HT-29 (cell line): ENCODE measurements at places on chromosomes 4 and X.

DNA sequence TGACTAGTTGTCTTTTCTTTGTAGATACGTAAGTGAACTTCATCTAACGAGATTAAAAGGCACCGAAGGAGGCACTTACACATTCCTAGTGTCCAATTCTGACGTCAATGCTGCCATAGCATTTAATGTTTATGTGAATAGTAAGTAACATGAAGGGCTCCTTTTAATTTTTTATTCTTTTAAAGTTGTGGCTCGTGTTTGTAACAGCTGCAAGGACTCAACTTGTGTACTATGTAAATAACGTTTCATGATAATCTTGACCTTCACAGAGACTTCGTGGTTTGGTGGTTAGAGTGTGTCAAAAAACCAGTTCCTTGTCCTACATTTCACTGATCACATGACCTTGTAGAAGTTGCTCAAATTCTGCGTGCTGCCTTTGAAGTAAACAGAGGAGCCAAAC, 51.6 kb downstream of the KIT start:
- DNase-seq = no peak

DNA sequence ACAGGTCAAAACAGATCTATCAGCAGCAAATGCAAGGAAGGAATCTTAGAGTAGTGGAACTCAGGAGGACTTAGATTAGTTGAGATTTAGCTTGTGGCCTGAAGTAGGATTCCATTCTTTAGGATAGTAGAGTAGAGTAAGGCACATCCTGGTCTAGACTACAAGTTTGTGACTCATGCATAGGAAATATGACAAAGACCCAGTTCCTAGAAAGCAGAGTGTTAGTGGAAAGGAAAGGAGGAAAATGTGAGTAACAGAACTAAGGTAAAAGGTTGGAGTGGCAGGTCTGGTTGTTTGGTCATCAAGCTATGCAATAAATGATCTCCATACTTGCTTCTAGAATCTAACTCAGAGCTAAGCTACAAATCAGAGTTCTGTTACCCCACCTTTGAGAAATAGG, 595.0 kb downstream of the ACTRT1 start:
- DNase-seq = no peak

DNA sequence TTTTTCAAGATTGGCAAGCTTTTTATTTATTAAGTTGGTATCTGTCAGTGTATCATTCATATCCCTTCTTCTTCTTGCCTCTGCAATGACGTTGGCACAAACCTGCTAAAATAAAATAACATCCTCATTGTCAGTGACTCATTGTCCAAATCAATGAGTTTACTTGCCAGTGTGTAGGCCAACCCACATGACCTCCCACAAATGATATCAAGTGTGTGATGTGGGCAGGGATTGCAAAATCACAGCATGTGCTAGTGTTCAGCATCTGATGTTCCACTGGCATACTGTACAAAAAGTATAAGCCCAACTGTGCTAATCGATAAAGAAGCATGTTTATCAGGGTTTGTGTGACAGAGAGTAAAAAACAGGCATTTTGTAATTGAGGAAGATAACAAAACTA, 25.5 kb downstream of the GPAT3 start:
- peak; percentile 51 for DNase-seq

GRCh38 chr4:69038582-69038981, 57.7 kb upstream of the UGT2B7 start:
- peak; percentile 25 for DNase-seq

DNA sequence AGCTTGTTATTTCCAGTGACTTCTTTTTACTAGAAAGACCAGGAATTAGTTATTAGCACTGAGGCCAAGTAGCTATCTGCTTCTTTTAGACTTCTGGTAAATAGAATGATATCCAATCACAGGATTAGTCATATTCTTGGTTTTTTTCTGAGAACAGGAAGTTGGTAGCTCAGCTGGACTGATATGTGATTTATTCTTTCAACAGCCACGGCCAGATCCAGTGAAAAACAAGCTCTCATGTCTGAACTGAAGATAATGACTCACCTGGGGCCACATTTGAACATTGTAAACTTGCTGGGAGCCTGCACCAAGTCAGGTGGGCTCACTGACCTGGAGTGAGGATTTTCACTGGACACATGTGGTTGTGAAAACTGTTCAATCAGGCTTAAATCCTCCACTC, 48.6 kb downstream of the PDGFRA start:
- DNase-seq = no peak

GRCh38 chrX:71533516-71533850, 579 bp downstream of the OGT start:
- peak; percentile 34 for DNase-seq

- DNase-seq = peak; percentile 5
Measured at GRCh38 chr4:11397146-11397545, 31.5 kb downstream of the HS3ST1 start.

DNA sequence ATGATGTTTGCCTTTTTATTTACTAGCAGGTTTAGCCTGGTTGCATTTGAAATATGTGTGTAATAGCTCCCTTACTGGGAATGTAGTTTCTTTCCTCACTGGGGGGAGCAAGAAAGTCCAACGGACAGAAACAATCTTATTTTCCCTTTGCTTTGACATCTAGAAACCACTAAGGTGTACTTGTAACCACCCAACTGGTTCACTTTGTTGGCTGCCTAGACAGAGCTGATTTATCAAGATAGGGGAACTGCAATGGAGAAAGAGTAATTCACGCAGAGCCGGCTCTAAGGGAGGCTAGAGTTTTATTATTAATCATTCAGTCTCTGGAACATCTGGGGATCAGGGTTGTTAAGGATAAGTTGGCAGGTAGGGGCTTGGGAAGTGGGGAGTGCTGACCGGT, 30.3 kb downstream of the XG start:
- DNase-seq = no peak
